Neural crest cell (in vitro differentiated cells): ENCODE measurements at places on chromosomes 2 and 18.

GRCh38 chr2:30287190-30287840 is 56.0 kb downstream of the LBH start:
- peaks cover 21% of the 10 kb centered on the region for H3K4me1 ChIP-seq
- H3K27me3 ChIP-seq = no peaks in the 10 kb centered on the region
- H3K27ac ChIP-seq = no peak overlapping the region
- DNase-seq = no peak
- no peaks in the 10 kb centered on the region for H3K36me3 ChIP-seq

GRCh38 chr18:13889671-13890070 is 25.7 kb downstream of the MC2R start:
- H3K27ac ChIP-seq = no peak overlapping the region
- peaks cover 5% of the 10 kb centered on the region for H3K27me3 ChIP-seq
- no peak for DNase-seq
- no peaks in the 10 kb centered on the region for H3K4me1 ChIP-seq
- no peaks in the 10 kb centered on the region for H3K36me3 ChIP-seq
- no peak overlapping the region for H3K4me3 ChIP-seq

GRCh38 chr2:72956936-72957335 is 39.6 kb downstream of the EMX1 start:
- no peak overlapping the region for H3K27ac ChIP-seq
- H3K36me3 ChIP-seq = peaks cover 10% of the 10 kb centered on the region
- H3K4me1 ChIP-seq = peaks cover 18% of the 10 kb centered on the region
- H3K27me3 ChIP-seq = peaks cover 49% of the 10 kb centered on the region

DNA sequence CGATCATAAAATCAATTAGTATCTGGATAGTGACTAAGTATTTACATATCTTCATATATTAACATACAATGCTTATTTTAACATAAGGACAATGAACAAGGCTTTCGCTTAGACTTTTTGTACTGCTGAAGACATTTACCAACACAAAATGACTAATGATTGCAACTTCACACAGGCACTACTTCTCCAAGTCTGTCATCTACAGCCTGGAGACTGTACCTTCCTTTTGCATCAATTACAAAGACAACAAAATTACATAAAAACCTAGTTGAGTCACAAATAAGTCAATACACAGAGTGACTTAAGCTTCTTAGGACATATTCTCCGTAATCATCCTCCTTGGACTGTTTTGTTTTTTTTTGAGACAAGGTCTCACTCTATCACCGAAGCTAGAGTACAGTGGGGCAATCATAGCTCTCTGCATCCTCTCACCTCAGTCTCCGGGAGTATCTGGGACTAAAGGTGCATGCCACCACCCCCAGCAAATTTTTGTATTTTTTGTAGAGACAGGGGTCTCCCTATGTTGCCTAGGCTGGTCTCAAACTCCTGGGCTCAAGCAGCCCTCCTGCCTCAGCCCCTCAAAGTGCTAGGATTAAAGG is 15.9 kb downstream of the PUM2 start:
- no peak for DNase-seq
- peaks cover 9% of the 10 kb centered on the region for H3K36me3 ChIP-seq
- no peaks in the 10 kb centered on the region for H3K27me3 ChIP-seq
- H3K27ac ChIP-seq = no peak overlapping the region
- H3K4me1 ChIP-seq = peaks cover 40% of the 10 kb centered on the region
- H3K4me3 ChIP-seq = no peak overlapping the region

DNA sequence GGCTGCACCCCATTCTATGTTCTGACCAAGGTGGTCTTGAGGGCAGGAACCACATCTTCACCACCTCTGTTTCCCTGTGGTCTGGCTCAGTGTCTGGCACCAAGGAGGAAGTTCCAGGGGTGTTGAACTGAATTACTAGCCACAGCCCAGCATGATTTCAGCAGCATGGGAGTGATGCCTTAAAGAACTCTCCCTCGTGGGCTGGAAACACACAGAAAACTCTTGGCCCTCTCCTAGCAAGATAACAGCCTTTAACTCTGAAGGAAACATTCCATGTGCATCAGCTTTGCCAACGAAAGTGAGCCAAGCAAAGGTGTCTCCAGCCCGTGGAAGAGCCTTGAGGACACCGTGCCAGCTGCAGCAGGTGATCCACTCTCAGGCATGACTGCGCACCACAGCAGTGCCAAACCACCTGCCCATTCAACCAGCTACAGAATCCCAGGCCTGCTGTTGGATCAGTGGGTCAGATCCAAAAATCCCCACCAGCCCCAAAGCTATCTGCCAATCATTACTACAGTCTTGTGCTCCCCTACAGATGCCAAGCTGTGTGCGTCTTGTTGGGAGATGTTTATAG is 124.8 kb downstream of the TTC32 start:
- H3K27me3 ChIP-seq = no peaks in the 10 kb centered on the region
- peaks cover 5% of the 10 kb centered on the region for H3K4me1 ChIP-seq
- DNase-seq = no peak
- no peak overlapping the region for H3K4me3 ChIP-seq
